ENCODE measurements at places on chromosomes 7 and 10.

- DNase-seq: no peak
Observed at GRCh38 chr10:31467791-31468535, 148.9 kb downstream of the ZEB1 start.

DNA sequence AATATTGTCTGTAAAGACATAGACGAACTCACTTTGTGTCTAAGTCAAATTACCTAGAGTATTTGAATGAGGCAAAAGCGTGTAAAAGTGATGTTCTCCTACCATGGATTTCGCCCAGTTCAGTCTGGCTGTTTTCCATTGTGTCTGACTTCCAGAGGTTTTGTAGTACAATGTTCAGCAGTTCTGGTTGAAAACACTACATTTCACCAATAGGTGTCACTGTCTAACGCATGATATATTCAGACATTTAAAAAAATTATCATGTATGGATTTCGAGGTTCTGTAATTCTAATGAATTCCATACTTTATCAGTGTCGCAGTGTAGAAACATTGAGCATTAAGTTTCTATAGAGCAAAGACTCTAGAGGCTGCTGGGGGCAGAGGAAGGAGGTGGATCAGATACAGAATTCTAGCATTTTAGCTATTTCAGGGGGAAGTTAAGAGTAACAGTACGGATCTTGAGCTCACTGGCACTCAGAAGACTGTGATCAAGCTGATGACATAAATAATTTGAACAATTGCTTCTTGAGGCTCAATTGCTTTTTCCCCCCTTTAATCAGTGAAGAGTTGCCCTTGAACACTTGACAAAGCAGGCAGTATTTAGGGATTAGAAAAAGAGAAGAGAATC is 196.9 kb upstream of the RHOBTB1 start:
- peak; percentile 64 for DNase-seq

GRCh38 chr10:124074501-124075109 is 18.8 kb downstream of the CHST15 start:
- no peak for DNase-seq

DNA sequence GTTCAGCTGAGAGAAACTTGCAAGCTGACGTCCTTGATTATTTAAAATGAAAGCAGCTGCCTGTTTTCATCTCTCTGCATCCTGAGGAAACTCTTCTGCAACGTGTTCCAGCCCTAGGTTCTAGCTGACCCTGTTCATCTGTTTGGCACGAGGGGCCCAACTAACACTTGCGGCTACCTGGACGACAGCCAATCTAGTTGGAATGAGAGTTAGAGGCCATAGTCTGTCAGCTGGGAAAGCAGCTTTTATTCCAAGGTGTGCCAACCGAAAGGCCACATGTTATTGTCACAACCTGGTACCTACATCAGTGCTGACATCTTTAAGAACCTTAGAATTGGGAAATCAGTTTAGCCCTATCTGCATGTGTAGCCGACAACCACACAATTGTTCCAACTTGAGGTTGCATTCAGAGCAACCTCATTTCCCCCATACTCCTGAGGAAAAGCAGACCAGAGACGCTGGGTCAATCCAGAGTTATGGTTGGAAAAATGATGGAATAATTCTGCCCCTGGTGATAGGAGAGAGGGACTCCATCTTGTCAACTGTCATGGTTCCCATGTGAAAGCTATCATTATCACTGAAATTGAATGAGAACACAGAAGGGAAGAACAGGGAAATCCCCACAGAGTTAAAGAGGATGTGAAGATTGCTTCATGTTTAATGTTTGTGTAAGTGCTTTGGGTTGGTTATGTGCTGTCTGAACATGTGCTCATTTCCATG is 121.6 kb downstream of the EGFR start:
- DNase-seq: no peak

DNA sequence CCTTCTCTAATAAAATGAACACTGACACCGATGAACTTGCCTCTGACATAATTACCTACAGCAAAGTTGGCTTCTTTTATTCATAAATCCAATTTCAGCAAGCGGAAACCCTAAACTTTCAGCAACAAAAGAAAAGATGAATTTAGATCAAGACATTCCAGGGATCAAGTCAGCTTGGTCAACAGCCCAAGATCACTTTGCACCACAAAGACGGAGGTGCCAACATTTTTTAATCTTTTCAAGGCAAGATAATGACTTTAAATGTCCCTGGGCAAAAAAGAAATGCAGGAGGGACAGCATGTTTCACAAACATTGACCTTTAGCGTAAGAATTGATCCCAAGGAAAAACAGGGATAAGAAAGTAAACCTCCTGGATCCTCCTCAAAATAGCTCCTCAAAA is 636.9 kb downstream of the PARD3 start:
- DNase-seq: no peak

- DNase-seq: no peak
Observed at GRCh38 chr7:26690135-26690805, 174.1 kb downstream of the SKAP2 start.

GRCh38 chr7:5700391-5700985 is 81.0 kb downstream of the RNF216 start:
- no peak for DNase-seq

DNA sequence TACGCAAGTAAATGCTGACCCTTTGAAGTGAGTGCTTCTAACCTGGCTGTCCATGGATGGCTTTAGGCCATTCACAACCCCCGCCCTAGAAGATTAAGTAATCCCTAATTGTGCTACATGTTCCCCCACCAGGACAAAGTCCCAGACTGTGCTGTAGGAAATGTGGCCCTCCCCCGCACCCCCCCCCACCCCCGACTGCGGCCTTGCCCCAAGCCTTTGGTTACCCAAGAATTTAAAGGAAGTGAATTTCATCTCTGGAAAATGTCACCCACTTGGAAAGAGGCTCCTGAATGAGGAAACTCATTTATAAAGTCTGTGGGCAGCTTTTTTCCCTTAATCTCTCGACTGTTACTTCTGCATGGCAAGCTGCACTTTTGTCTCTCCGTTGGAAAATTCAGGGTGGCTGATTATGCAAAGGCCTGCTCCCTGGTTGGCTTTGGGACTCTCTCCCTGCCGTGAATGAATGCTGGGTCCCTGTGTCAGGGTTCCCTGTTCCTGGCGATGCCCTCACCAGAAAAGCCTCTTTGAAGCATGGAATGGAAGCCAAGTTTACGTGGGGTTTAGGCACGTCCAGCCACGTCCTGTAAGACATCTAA is 31.4 kb upstream of the AQP1 start:
- DNase-seq: no peak

GRCh38 chr7:55917771-55918170 is 30.5 kb downstream of the ZNF713 start:
- DNase-seq: no peak

GRCh38 chr10:129601737-129602136 is 134.7 kb downstream of the MGMT start:
- DNase-seq: no peak

GRCh38 chr10:94678475-94678874 is 5.1 kb upstream of the CYP2C18 start:
- DNase-seq: no peak

Measured in right forelimb (tissue), 1 donor.